ENCODE measurements at places on chromosomes 12 and 14. TPM values are rescaled to one million over a fixed set of nuclear protein-coding genes. Genes with fewer than 3 reads are reported as not detected.

SERPINA10 gene
- polyA plus RNA-seq = not detected

COCH gene
- 39.9 TPM for polyA plus RNA-seq

VCPKMT gene
- 30.5 TPM for polyA plus RNA-seq

MIP gene
- not detected for polyA plus RNA-seq

ARHGEF25 gene
- polyA plus RNA-seq = 12.9 TPM

DAO gene
- polyA plus RNA-seq = not detected

CCDC38 gene
- polyA plus RNA-seq = not detected

TOGARAM1 gene
- 20.8 TPM for polyA plus RNA-seq

IL26 gene
- not detected for polyA plus RNA-seq
